ENCODE measurements at places on chromosomes 6 and 20.
A peak's percentile ranks its signal among the peaks of the same experiment; 100 is the strongest.

GRCh38 chr6:35370124-35370741 lies 27.9 kb downstream of the PPARD start:
- DNase-seq = peak; percentile 97

DNA sequence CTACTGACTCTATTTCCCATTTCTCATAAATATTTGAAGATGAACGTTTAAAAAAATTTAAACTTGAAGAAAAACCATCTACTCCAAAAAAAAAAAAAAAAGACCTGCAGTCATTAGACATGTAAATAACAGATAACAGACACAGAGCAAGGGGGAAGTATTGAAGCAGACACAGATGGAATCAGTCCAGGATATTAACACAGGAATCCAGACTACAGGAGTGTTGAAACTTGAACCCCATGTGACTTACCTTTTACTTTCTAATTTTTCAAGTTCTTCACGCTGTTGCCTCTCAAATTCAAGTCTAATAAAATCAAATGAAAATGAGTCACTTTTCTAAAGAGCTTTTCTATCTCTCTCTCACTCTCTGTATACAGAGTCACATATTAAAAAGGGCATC lies 191.8 kb downstream of the KIF16B start:
- peak; percentile 38 for DNase-seq

DNA sequence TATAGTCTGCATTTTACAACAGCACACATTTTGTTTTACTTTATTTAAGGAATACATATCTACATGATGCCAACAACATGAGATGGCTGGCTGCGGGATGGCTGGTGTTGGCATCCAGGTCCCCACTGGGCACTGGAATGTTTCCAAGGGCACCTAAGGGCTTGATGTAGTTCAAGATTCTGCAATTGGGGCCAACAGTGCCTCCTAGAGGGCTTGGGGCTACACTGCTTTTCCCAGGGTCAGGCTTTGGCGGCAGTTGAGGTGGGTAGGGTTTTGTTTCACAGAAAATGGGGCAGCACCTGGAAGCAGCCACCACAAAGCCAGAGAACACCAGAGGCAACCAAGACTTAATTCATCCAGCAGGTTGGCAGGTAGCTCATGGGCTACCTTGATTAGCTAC lies 202.2 kb upstream of the PRND start:
- DNase-seq = peak; percentile 15

- DNase-seq = no peak
Observed at GRCh38 chr6:141851063-141851462, 281.7 kb upstream of the GJE1 start.

- DNase-seq = peak; percentile 2
Observed at GRCh38 chr6:105041880-105042279, 85.0 kb downstream of the LIN28B start.

DNA sequence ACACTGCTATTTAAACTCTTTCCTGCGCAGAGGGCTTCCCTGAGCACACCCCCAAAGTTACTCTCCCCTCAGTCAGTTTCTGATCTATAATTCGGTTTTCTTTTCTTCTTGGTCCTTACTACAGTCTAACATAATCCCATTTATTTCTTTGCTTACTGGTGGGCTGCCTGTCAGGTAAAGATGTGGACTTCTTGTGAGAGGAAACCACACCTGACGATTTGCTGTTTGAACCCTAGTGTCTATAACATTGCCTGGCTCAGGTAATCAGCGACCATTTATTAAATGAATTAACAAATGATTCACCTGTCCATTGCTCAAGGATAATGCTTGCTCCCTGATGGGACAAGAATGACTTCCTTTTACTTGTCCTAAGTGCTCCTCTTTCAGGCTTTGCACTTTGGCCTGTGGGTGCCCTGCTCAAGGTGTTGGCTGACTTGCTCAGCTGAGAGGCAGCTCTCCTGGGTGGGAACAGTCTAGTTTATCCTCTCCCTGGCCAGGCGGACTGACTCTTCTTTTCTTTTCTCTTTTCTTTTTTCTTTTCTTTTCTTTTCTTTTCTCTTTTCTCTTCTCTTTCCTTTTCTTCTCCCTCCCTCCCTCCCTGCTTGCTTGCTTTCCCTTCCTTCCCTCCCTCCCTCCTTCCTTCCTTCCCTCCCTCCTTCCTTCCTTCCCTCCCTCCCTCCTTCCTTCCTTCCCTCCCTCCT lies 233.1 kb downstream of the BCAS1 start:
- DNase-seq = no peak

DNA sequence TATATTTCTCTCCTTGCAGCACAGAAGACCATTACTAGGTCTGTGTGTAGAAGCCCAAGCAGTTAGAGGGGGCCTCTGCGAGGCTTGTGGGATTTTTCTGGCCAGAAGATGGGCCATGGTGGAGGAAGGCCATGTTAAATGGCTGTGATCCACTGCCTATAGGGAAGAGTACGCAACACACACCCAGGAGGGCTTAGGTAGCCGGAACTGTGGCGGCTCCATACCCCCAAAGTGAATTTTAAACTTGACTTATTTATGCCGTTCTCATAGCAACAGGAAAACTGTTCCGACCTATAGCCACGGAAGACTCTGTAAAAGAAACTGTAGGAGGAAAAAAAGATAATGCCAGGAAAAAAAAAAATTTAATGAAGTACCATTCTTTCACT lies 69.5 kb downstream of the SLX4IP start:
- DNase-seq = no peak

DNA sequence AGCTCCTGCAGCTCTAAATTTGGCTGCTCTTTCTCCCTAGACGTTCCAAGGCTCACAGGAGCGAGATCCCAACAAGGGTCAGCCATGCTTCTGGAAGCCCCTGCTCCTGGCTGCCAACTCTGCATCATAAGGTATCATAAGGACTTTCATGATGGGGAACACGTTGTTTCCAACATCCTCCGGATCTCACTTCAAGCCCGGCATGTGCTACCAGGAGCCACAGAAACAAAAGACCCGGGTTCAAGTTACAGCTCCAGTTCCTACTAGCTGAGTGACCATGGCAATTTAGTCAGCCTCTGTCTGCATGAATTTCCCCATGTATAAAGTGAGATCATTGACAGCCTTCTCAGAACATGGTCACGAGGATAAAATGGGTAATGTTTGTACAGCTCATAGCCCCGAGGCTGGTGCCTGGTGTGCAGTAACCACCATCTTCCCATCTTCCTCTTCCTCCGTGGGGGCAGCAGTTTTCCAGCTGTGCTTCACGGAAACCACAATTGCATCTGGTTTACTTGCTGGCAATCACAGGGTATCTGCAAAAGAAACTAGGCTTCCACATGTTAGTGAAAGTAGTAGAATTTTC lies 209.0 kb upstream of the ECI2 start:
- no peak for DNase-seq

DNA sequence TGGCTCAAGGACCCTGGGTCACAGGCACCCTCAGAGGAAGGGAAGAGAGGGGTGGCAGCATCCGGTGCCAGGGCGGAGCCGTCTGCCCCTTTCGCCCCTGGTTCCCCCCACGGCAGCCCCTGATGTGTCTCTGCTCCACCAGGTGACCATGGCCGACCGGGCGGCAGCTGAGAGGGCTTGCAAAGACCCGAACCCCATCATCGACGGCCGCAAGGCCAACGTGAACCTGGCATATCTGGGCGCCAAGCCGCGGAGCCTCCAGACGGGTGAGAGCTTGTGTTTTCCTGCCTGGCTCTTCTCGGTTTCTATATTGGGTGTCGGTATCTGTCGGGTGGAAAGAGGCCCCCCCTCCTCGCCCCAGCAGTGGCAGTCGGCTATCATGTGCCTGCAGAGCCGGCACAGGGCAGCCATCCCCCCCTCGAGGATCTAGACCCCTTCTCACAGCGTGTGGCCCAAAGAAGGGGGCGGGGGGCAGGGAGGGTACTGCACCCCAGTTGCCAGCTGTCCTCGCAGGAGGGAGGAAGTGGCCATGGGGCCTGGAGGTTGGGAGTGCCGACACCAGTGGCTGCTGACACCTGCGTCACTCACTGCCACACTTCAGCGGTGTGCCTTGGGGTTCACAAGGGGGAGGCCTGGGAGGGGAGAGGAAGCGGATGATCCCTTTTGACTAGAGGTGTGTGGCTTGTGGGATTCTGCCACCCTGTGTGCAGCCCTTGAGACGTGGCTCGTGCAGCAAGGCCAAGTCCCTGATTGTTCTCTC lies 1.5 kb downstream of the RBM38 start:
- no peak for DNase-seq

- DNase-seq = peak; percentile 3
Observed at GRCh38 chr20:56778765-56779195, 149.7 kb downstream of the TFAP2C start.

GRCh38 chr6:122589115-122589514 lies 21.1 kb upstream of the PKIB start:
- no peak for DNase-seq
